ENCODE measurements at places on chromosomes 3 and 15. TPM values are rescaled to one million over a fixed set of nuclear protein-coding genes. Genes with fewer than 3 reads are reported as not detected.

The LRRC58 gene
- total RNA-seq, result 35.4 TPM

The SERPINI2 gene
- not detected for total RNA-seq

The ADGRG7 gene
- not detected for total RNA-seq

The RPP14 gene
- total RNA-seq, result 8.7 TPM

The RAB11A gene
- 142 TPM for total RNA-seq

The GOLGA6D gene
- not detected for total RNA-seq

The ANKRD34C gene
- not detected for total RNA-seq

The PATL2 gene
- total RNA-seq, result 1.7 TPM

The LSAMP gene
- 19.7 TPM for total RNA-seq

The GNAT1 gene
- 1.3 TPM for total RNA-seq

The ST6GAL1 gene
- total RNA-seq, result 113 TPM

The ANKRD63 gene
- total RNA-seq, result not detected

The NOX5 gene
- 0.56 TPM for total RNA-seq

The CD200R1 gene
- 2.3 TPM for total RNA-seq

The CHD2 gene
- 137 TPM for total RNA-seq

The SI gene
- total RNA-seq, result not detected

The FMN1 gene
- 35.5 TPM for total RNA-seq

The PLSCR4 gene
- total RNA-seq, result 85.6 TPM

The DGKG gene
- 2.4 TPM for total RNA-seq
